ENCODE measurements at places on chromosomes 1 and 21.

DNA sequence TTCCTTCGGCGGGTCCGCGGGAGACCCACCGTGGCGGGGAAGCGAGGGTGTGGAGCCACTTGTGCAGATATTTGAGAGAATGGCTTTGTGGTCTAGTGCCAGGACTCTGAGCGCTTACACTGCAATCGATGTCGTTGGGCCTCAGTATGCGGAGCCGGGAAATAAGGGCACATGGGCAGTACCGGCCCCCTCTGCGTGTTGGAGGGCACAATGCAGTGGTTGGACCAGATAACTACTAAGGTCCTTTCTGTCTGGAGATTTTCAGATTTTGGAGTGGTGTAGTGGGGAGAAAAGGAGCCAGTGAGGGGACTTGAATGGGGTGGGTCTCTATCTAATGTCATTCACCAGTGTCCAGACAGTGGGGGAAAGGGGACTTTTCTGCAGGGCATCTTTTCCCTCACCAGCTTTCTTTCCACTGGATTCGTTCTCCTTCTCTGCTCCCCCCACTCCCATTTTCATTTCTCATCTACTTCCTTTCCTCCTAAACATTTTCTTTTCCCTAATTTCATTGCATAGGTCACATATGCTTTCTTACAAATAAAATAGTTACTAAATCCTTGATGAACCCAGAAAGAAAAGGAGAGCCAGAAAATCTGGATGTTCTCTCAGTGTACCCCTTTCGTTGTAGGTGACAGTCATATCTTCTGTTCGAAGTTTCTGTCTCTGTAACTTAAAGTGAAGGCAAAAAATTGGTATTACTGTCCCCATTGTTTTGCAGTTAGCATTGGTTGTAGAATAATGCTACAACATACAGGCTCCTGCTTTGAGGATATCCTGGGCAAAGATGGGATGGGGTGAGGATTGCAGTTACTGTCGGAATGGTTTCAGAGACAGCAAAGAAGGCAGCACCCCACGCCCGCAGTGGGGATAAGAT is 1.4 kb downstream of the ATF3 start:
- DNase-seq: no peak

GRCh38 chr1:191176131-191176530 is 698.5 kb upstream of the BRINP3 start:
- no peak for DNase-seq

DNA sequence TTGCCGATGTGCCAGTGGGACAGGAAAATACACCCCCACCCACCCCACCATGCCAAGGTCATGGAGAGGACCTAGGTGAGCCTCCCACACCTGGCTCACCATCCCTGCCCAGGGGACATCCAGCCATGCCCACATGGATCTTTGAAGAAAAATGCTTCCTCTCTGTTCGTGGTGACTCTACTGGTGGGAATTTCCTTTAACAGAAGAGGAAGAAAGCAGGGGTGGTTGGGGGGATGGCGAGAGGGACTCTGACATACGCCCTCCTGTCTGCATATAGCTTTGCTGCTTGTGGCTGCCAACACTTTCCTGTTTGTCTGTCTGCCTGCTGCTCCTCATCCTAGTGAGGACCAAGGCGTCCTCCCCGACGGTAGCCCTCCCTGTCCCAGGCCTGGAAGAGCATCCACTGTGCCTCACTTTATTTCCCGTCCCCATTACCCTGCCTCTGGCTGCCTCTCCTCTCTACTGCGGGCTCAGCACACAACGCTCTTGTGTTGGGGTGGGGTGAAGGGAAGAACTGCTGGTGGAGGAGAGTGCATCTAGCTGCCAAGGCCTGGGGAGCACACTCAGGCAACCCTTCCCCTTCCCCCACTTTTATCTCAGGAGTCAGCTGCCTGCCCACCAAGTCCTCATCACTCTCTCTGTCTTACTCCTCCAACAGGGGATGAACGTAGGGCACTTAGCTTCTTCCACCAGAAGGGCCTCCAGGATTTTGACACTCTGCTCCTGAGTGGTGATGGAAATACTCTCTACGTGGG is 2.5 kb downstream of the SEMA4A start:
- no peak for DNase-seq

DNA sequence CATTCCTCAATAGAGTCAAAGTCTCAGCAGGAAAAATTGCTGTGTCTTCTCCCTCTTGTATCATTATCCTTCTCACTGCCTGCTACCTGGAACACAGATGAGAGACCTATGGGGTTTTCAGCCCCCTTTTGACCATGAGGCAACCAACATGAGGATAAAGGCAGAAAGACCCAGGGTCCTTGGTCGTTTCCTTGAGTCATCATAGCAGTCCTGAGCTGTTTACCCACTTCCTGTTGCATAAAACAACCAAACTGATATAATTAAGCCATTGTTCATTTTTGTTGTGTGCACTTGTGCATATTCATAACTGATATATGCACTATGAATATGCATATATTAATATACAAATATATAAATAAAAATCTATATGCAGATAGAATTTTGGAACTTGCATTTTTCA is 188.3 kb upstream of the MAP1LC3C start:
- no peak for DNase-seq

- DNase-seq: no peak
Observed at GRCh38 chr1:157469752-157470675, 82.3 kb downstream of the FCRL5 start.

GRCh38 chr1:33168556-33169289 is 13.1 kb downstream of the TRIM62 start:
- DNase-seq: no peak

DNA sequence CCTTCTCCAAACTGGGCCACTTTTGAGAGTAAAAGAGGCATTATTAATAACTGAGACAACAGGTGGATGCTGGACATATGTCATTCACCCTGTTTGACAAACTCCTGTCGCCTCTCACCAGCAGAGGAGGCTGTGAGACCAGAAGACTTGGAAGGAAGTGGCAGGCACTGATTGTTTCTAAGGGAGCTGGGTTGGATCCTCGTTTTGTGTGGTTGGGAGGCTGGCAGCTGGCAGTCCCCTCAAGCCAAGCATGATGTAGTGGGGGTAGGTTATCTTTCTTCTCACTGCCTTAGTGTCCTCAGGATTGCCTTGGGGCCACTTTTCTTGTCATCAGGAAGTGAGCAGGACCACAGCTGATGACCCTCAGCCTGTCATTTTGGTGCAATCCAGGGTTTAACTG is 86.5 kb upstream of the KCNJ15 start:
- no peak for DNase-seq

- no peak for DNase-seq
Observed at GRCh38 chr1:233959102-233959501, 54.6 kb downstream of the SLC35F3 start.

- DNase-seq: peak; percentile 54
Observed at GRCh38 chr1:94805912-94806311, 14.2 kb upstream of the SLC44A3 start.

DNA sequence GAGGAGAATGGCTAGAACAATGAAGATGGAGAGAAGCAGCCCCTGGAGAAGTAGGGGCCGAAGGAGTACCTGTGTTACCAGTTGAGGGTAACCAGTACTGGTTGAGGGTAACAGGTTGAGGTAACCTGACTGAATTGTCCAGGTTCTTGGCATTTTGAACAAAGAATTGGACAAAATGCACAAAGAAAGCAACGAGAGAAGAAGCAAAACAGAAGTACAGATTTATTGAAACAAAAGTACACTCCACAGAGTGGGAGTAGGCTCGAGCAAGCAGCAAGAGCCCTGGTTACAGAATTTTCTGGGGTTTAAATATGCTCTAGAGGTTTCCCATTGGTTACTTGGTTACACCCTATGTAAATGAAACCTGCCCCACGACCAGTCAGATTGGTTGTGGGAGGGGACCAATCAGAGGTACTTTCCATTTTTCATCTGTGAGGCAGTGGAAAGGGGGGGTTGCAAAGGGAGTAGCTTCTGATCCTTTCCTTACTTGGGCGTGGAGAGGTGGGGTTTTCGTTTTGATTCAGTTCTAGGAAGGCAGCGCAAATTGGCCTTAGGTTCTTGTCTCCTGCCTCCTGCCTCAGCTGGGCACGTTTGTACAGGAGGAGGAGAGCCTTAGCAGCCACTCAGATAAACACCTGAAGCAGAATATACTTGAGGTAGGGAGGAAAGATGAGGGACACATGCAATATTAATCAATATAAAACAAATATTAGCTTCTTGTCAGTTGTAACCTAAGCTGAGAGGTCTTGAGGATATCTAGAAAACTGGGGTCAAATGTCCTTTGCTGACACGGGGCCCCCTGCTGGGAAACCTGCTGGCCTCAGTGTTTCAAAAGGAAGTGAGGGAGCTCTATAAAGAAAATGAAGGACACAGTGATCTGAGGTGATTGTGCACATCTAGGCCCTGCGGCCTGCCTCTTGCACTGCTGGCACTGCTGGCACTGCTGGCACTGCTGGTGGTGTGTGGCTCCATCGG is 14.3 kb upstream of the LSM10 start:
- peak; percentile 80 for DNase-seq

DNA sequence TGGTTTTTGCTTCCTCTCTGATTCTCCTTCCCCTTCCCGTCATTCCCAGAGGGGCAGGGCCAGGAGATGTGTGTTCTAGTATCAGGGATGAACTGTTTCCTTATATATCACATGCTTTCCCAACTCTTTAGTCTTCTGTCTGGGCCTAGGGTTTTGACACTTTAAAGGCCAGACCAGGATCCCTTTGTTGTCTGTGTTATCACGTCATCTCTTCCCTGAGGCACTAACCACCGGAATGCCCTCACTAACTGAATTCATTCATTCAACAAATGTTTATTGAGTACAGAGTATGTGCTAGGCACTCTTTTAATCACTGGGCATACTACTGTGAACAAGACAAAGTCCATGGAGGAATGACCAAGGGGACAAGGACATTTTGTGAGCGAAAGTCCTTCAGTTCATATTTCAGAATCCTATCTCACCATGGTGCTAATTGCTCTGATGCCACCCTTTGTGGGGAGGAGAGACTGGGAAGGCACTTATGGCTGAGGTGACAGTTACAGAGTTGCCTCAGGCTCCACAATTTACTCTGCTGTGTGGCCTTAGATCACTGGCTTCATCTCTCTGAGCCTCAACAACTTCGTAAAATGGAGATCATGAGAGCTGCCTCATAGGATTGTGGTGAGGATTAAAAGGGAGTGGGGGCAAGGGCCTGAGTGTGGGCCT is 12.0 kb upstream of the ZNF362 start:
- no peak for DNase-seq
